ENCODE measurements at places on chromosomes 11 and 22. TPM values are rescaled to one million over a fixed set of nuclear protein-coding genes. Genes with fewer than 3 reads are reported as not detected.

Gene ASRGL1
- 31.6 TPM for total RNA-seq

Gene ROBO4
- 63.5 TPM for total RNA-seq

Gene SCN4B
- 1.8 TPM for total RNA-seq

DNA sequence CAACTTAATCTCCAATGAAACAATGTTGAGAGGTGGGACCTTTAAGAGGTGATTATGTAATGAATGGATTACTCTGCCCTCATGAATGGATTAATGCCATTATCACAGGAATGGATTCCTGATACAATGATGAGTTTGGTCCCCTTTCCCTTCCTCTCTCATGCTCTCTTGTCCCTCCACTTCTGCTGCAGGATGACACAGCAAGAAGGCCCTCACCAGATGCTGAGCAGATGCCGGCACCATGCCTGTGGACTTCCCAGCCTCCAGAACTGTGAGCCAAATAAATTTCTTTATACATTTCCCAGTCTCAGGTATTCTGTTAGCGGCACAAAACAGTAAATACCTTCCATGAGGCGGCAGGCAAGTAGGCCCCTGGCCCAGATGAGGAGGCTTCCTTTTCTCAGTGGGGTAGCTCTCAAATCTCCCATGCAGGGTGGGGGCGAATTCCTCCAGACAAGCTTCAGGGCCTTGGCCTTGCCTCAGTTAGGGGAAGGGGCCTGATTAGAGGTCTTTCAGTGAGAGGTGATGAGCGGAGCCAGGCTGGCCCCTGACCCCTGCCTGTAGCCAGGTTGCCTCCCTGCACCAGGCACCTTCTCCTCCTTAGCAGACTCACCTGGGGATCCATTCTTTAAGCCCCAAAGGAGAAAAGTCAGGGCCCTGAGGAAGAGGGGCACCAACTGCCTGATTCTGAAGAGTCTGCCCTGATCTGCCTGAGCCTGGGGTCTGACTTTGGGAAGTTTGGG lies 86.0 kb downstream of the RRM1 start:
- H3K27me3 ChIP-seq: no peaks in the 10 kb centered on the region
- no peaks in the 10 kb centered on the region for H3K4me1 ChIP-seq
- no peak overlapping the region for H3K27ac ChIP-seq
- no peak for DNase-seq
- no peak overlapping the region for H3K4me3 ChIP-seq

DNA sequence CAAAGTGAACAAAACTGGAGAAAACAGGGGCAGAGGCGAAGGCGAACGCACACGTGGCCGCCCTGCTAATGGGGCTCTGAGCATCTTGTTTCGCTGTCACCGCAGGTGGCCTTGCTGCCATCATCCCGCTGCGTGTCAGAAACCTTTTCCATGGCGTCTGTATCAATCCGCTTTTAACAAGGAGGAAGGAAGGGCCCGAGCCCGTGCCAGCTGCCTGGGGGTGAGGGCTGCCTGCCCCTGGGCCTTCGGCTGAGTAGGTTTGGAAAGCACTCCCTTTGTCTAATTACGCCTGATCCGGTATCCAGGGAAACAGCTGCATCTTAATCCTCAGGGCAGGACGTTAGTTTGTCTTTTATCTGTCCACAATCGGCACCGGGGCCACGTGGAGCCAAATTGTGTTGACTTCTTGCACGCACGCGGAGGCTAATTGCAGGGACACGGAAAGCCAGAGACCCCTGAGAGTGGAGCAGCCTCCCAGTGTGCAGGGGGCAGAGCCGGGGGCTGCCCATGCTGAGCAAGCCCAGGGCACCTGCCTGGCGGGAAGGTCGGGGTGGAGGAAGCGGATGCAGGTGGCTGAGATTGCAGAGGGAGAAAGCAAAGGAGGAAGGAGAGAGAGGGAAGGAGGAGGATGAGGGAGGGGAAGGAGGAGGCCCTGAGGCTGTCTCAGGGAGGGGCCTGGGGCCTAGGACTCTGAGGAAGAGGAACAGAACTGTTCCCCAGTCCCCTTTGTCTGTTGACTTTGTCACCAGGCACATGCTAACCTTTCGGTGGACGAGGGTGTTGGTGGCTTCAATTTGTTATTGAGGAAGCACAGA lies 19.2 kb upstream of the TH start:
- no peak for DNase-seq
- no peaks in the 10 kb centered on the region for H3K4me1 ChIP-seq
- H3K36me3 ChIP-seq: no peaks in the 10 kb centered on the region
- H3K27me3 ChIP-seq: no peaks in the 10 kb centered on the region
- H3K27ac ChIP-seq: no peak overlapping the region

Measured in uterus (tissue), 4 donors.